ENCODE measurements at places on chromosomes 4 and X.

DNA sequence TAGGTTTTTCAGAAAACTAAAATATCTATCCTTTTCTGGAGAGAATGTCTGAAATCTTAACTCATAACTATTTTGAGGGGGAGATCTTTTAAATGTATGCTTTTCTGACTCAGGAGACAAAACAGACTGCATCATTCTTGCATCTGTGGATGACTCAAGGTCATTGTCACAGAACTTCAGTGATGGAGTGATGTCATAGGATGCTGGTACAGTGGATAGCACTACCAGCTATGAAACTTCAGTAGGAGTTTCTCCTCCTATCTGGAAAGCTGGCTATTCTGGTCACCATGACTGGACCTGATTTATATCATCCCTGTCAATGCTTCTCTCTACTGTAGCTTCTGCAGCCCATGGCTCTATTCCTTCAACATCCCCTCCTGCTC lies 50.3 kb downstream of the PARM1 start:
- DNase-seq, result no peak

- no peak for DNase-seq
Measured at GRCh38 chr4:173509036-173510001, 20.7 kb downstream of the HAND2 start.

- DNase-seq, result no peak
Measured at GRCh38 chr4:155811083-155811482, 52.3 kb downstream of the GUCY1B1 start.

DNA sequence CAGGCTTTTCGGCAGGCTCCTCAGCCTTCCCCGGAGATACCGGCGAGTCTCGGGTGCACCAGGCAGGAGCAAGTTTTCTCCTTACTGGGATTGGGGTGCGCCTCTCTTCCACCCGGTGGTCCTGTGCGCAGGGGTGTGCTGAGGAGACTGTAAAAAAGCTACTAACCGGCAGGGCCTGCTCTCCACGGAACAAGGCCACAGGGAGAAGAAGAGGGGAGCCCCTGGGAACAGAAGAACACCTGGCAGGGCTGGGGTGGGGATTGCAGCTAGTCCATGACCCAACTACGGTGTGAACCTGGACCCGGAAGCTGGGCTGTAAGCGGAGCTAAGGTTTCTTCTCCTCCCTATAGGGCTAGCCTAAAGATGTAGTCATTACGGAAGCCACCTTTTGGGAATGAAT lies 17.7 kb upstream of the ZIC3 start:
- DNase-seq, result no peak

DNA sequence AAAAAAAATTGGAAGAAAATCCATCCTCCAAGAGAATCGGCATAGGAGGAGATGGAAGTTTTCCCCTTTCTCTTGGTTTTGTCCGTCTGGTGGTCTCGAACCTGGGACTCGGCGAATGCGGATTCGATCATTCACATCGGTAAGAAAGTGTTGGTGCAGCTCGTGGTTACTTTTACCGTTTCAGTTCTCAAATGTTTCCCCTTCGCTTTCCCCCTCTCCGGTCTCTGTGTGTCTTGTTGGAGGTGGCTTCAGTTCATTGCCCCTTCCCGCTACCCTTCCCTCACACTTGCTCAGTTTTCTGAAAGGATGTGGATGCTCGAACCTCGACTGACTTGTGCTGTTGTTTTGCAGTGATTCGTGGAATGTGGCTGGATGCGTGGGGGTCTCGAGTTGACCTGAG lies 840 bp downstream of the GRID2 start:
- DNase-seq, result no peak

DNA sequence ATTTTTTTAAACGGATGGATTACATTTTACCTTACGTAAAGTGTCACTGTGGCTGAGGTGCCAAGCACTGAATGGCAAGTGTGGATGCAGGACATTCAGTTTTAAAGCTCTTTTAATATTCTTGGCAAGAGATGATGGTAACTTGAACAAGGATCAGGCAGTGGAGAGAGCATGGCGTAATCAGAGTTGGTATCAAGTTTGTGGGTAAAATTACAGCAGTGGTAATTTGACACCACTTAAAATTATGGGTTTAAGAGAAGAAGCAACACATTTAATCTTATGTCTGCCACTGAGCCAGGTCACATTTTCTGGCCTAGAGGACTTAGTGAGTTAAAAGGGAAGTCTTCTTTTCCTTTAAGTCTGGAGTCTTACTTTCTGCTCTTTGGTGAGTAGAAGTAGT lies 100.5 kb downstream of the NAA11 start:
- no peak for DNase-seq

DNA sequence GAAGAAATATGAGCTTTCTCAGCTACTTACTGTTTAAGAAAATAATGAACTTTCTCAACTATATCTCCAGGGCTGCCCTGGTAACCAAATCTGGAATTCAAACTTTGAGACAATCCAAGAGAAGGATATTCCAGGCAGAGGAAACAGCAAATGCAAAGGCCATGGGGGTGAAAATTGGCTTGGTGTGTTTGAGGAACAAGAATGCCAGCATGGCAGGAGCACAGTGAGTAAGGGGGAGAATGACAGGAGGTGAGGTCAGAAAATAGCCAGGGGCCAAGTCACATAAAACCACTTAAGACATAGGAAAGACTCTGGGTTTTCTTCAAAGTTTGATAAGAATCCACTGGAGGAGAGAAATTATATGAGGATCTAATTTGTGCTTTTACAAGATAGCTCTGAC lies 27.2 kb upstream of the BTC start:
- no peak for DNase-seq

DNA sequence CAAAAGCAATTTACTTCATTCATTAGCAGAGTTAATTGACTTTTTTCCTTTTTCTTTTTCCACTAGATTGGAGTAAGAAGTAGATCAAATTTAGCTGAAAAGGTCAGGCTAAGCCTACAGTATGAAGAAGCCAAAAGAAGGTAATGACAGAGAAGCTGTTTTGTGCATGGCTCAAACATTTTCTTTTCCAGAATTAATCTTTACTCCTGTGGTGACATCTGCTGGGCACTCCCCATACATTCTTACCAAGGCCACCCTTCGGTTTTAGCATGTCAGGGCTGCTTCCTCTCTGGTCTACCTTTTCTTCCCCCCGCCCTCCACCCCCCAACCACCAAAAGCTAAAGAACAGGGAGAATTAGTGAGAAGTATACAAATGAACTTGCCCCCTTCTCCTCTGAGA lies 70.2 kb downstream of the CLDN22 start:
- DNase-seq, result no peak

DNA sequence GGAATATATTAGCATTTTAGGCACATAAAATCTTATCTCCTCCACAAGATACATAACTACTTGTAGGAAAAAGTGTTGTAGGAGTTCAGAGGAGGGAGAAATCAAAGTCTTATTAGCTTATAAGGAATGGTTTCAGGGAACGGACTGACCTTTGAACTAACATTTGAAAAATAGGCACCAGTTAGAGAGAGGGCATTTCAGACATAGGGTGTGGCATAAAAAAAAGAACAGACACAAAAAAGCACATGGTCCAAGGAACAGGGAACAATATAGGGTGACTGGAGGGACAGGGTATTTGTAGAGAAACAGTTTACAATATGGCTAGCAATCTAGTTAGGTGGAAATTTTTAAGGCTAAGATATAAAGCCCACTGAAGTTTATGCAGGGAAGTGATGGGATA lies 6.4 kb downstream of the ABCB7 start:
- no peak for DNase-seq

GRCh38 chr4:48635310-48635709 lies 144.8 kb downstream of the FRYL start:
- no peak for DNase-seq

GRCh38 chrX:7216981-7217587 lies 69.1 kb upstream of the PUDP start:
- DNase-seq, result no peak

- no peak for DNase-seq
Measured at GRCh38 chr4:186264660-186265059, 1.3 kb upstream of the F11 start.

GRCh38 chr4:1183985-1184773 lies 11.8 kb upstream of the SPON2 start:
- no peak for DNase-seq

Data from esophagus squamous epithelium (tissue), 5 donors.